Anterior cingulate cortex (tissue), 58 donors: ENCODE measurements at places on chromosomes 6 and 20.

DNA sequence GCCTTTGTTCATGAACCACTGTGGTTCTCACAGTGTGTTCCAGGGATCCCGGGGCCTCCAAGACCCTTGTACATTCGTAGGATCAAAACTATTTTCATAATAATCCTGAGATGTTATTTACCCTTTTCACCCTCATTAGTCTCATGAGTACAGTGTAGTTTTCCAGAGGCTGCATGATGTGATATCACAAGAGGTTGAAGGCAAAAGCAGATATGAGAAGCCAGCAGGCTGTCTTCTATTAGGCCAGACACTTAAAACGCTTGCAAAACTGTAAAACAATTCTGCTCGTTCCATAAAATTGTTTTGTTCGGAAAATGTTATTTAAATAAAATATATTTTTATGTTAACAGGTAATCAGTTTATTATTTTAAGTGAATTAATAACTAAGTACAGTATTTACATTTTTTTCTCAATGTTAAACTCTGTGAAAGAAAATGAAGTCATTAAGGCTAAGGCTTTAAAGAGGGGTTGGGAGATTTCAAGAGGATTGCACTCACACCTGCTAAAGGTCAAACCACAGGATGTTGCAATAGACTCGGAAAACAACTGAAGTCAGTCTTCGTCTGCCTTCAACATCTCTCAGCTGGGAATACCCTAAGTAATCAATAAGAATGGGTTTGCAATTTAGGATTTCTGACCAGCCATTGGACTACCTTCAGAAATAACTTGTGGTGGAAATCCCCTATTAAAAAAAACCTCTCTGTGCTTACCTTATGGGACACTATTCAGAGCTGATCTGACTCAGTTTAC, 474.2 kb downstream of the KIF16B start:
- no peak for DNase-seq

- DNase-seq = no peak
Measured at GRCh38 chr20:40244286-40244685, 444.8 kb downstream of the MAFB start.

GRCh38 chr6:11200356-11200755, 32.1 kb downstream of the NEDD9 start:
- no peak for DNase-seq

DNA sequence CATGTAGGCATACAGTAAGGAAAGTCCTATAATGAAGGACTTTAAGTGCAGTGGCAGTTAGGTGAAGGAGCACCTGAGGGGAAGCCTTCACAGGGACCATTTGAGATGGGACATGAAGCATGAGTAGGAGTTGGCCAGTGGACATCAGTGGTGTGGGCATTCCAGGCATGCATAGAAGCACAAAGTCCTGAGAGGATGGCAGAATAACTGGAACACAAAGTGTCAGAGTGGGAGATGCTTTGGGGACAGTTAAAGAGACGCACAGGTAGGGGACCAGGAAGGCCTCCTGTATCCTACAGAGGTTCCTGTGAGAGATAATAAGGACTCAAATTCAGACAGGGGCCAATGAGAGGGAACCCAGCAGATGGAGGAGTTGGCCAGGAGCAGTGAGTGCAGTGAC, 26.4 kb upstream of the EFHC1 start:
- DNase-seq = no peak

GRCh38 chr20:33859157-33859695, 48.1 kb downstream of the CHMP4B start:
- DNase-seq = no peak
